ENCODE measurements at places on chromosomes 6 and 20.

GRCh38 chr6:143271024-143271423 is 179.5 kb downstream of the ADAT2 start:
- DNase-seq = no peak

GRCh38 chr6:82704045-82704444 is 340.4 kb downstream of the TPBG start:
- no peak for DNase-seq

DNA sequence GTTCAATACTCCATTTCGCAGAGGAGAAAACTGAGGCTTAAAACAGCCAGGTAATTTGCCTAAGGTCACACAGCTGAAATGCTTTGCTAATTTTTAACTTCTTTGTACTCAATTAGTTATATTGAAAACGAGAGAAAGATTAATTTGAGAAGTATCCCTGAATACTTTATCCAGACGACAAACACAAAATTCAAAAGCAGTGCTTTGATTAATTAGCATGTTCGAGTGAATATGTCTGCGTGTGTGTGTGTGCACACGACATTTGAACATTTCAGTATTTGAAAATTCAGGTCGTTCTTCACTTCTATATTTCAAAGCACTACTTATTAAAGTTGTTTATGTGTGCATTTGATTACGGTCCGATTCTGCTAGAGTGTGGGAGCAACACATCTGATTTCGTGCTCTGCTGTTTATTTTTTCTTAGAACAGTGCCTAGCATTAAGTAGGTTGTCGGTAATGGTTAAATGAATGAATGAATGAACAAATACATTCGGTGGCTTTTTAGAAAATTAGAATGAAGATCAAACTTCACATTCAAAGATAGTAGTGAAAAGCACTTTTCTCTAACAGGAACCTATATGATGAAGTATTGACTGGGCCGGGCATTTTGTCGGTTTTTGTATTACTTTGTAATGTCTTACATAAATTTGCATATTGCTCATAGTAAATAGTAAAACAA is 36.9 kb upstream of the SYNCRIP start:
- DNase-seq = no peak

GRCh38 chr20:24469894-24470745 is 691 bp downstream of the SYNDIG1 start:
- no peak for DNase-seq

DNA sequence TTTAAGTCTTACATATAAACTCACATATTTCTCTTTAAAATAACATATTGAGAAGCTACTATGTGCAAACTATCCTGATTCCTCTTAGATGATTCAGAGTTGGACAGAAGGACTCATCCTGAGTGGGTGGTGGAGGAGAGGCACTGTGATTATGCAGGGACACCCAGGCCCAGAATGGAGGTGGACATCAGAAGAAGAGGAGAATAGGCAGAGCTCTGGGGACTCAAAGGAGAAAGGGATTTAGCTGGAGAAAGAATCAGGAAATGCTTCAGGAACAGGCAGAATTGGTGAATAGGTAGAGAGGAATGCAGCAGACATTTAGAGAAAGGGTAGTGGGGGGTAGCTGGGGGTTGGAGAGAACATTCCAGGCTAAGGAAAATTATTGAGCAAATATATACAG is 17.4 kb downstream of the RCAN2 start:
- no peak for DNase-seq

DNA sequence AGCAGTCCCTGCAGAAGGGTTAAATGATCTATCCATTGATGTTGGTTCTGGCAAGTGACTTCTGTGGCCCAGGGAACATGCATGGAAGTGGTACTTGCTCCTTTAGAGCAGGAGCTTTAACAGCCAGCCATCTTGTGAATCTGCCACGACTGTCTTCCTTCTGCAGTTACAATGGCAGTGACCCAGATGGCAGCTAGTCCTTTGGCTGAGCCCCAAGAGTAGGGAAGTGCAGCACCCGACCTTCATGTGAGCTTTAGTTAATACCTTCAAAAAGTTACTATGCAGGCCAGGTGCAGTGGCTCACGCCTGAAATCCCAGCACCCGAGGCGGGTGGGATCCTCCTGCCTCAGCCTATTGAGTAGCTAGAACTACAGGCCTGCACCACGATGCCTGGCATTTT is 66.4 kb downstream of the POPDC3 start:
- DNase-seq = no peak

GRCh38 chr6:165702669-165703068 is 39.6 kb upstream of the PDE10A start:
- DNase-seq = no peak

- DNase-seq = no peak
These were observed 91.7 kb upstream of the EPB41L1 start for GRCh38 chr20:36062799-36063198.

DNA sequence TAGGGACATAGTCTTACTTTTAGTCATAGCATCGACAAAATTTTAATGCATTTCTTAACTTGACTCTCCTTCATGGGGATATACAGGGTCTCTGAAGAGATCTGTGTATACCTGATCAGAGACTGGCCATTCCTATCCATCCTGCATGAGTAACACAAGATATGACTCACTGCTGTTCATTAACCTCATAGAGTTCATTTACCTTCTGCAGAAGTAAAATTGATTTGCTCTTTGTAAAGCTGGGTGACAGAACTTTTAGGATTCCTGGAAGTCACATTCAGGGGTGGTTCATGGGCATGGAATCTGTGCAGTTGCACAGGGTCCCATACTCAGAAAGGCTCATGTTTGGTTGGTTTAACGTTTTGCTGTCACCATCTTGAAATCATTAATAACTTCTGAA is 53.2 kb downstream of the PDE7B start:
- DNase-seq = no peak

GRCh38 chr20:64188682-64189529 is 24.7 kb downstream of the MYT1 start:
- DNase-seq = peak; percentile 28

GRCh38 chr6:129709196-129709768 is 695 bp downstream of the ARHGAP18 start:
- peak; percentile 13 for DNase-seq

- DNase-seq = no peak
These were observed 42.1 kb downstream of the IYD start for GRCh38 chr6:150410906-150411305.

DNA sequence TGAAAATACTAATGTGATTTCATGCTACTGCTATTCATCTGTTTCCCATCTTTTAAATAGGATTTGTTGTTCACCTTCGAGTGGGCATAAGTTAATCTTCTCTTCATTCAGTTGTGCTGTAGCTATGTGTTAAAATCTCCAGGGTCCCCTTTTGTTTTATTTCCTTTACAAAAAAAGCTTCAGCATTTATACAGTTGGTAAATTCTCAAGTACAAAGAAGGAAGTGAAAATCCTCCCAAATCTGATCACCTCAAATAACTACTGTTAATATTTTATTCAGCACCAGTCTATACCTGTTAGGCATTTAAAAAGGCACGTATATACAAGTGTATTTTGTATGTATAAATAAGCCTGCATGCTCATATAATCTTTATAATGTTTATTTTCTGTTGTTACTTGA is 251.2 kb downstream of the TMEM242 start:
- DNase-seq = no peak

- DNase-seq = no peak
These were observed 246.7 kb downstream of the FOXC1 start for GRCh38 chr6:1856381-1856780.

GRCh38 chr6:44268095-44268628 is 2.1 kb upstream of the TMEM151B start:
- peak; percentile 73 for DNase-seq

DNA sequence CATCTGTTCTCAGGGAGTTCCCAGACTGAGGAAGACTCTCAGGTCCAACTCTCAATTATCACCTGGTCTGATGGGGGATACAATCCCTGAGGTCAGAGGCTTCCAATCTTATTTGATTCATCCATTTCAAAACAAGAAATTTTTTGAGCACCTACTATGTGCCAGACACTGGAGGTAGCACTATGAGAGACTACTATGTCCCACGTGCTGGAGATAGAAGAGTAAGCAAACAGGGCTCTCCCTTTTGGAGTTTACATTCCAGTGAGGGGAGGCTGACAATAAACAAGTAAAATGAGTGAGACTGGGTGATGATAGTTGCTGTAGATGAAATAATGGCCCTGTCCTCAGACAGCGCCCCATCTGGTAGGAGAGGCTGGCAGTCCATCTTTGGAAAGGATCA is 16.5 kb downstream of the TMEM151B start:
- no peak for DNase-seq

DNA sequence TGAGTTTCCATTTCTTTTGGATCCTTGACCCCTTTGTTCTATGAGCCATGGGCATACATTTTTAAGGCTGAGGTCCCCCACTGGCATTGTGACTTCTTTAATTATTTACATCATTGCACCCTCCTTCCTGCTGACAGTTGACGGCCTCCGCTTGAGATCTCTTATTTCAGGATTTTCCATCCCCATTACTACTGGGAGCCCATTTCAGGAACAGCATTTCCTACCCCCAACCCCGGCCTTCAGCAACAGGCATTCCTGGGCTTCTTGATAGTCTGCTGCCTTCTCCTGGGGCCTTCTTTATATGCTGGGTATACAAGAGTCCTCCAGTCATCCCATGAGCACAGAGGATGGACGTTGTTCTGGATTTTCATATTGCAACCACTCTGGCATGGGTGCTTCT is 3.8 kb downstream of the ULBP1 start:
- DNase-seq = no peak

DNA sequence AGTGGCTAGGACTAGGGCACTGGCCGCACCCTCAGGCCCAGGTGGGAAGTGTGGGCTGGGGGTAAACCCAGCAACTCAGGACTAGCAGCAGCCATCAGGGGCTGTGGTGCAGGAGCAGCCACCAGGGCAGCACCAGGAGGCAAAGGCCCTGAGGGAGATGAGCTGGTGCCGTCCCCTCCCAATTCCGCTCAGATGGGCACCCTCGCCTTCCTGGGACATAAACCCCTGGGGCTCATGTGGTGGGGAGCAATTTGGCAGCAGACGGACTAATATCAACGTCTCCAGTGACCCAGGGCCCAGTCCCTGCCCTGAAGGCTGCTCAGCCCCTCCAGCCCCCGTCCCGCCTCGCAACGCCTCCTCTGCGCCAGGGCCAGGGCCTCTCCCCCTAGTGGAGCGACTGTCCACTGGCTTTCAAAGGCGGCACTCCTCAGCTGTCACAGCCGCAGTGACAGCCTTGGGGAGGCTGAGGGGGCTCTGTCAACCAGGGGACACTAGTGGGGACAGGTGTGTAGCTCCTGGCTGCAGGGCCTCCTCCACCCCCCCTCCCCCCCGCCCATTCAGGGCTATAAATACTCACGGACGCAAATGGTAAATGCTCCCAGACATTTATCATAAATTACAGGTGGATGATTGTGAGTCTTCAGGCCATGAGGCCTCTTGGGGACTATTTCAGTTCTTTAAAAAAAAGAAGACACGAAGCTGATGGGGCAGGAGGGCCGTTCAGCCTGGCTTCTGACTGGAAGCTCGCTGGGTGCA is 349.9 kb downstream of the ZFAND3 start:
- DNase-seq = no peak

DNA sequence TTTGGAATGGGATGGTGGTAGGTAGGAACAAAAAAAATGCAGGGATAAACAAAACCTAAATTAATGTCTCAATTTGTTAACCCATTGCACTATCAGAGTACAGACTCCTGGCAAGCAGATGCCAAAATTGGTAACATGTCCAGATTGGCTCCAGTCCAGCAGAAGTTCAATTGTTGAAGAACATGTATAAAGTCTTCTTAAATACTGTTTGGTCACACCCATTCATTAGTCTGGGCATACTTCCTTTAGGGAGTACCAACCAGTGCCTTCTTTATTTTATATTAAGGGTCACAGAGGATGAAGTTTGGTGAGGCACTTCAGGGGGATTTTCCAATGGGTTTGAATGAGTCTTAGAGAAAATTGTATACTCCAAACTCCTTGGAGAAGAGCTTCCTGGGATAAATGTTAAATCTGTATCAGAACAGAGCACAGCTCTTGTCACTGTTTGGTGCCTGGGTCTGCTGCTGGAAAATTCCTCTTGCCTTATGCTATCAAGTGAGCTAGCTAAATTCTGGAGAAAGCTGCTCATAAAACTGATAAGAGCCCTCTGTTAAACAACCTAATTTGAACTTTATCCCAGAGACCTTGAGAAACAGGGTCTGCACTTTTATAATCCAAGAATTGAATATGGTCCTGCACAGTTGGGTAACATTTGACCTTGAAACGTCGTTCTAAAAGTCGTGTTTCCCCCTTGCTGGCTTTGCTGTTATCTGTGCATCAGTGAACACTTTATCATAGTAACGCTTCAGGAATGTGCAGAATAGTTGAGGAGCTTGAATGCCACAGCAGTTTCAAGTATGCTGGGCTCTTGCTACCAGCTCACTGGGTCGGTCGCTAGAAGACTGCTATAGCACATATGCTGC is 334.1 kb upstream of the CITED2 start:
- peak; percentile 27 for DNase-seq

DNA sequence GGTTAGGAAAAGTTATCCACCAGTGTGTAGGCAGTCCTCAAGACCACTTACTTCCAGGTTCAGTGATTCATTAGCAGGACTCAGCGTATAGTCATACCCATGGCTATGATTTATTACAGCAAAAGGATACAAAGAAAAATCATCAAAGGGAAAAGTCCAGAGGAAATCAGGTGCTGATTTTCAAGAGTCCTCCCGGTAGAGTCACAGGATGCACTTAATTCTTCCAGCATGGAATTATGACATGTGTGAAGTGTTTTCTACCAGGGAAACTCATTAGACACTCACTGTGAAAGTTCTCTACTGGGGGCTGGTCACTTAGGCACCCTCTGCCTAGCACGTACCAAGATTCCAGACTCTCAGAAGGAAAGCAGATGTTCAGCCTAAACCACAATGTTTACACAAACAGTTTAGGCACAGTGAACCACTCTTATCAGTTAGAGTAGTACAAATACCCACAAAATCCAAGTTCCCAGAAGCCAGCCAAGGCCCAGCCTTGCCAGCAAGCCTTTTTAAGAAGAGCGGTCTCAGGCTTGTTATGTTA is 10.2 kb downstream of the WFDC3 start:
- DNase-seq = no peak

DNA sequence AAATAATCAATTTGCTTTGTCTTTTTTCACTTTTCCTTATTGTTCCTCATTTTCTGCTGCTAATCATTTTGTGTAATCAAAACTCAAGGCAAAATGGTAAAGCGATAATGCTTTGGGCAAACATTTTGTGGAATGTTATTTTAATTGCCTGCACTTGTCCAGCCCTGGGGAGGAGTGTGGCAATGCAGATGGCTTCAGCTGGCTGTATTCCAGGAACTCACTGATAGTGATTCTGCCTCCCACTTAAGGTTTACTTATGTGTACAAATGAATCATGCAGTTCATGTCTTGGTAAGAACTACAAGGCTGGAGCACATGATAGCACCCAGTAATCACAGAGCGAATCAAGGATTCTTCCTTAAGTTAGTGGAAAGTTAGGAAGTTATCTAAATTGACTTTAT is 107.8 kb downstream of the COL19A1 start:
- DNase-seq = no peak

GRCh38 chr6:28648035-28648877 is 122.6 kb downstream of the GPX5 start:
- DNase-seq = peak; percentile 68

DNA sequence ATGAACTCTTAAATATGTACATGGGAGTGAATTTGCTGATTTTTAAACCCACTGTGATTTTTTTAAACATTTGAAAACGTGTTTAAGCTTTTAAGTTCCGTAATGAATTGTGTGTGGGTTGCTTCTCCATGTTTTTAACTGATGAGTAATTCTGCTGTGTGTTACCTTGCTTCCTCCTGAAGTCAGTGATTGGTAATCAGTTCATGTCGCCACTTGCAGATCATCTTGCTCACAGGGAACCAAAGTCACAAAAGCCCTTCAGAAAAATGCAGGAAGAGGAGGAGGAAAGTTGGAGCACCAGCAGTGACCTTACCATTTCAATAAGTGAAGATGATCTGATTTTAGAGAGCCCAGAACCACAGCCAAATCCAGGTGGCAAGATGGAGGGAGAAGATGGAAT is 36.7 kb downstream of the KIZ start:
- DNase-seq = no peak

Data from LoVo (cell line).